Inflammatory macrophage (primary cell): ENCODE measurements at places on chromosomes 5 and 9.

DNA sequence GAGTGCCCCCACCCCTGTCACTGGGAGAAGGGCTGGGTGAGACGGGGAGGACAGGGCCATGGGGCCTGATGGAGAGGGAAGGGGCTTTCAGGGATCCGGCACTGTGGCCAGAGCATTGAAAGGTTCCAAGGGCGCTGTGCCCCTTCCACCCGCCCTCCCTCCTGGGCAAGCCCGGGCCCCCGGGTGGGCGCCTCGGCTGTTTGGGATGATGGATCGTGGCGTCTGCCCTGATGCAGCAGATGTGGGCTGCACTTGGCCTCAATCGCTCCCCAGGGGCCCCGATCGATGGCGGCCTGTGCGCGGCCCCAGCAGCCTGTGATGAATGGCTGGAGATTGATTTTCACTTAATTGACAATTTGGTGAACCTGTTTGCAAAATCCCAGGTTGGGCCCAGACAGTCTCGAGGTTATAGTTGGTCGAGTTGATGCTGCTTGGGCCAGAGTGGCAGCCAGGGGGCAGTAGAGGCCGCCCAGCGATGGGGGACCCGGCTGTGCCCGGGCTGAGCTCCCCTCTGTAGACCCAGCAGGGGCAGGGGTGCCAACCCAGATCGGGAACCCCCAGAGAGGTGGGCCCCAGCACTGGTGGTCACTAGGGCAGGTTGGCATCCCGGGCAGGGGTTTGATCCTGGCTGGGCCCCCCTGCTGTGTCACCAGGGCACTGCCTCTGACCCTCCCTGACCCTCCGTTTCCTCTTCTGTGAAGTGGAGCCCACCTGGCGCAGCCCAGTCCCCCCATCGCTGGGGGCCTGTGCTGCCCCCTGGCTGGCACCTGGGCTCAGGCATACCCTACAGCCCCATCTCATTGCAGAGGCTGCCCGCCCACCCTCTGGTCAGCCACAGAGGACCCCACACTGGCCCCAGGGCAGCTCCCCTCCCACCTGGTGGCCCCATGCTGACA lies 34.7 kb downstream of the LHX3 start:
- DNase-seq: peak; percentile 10

DNA sequence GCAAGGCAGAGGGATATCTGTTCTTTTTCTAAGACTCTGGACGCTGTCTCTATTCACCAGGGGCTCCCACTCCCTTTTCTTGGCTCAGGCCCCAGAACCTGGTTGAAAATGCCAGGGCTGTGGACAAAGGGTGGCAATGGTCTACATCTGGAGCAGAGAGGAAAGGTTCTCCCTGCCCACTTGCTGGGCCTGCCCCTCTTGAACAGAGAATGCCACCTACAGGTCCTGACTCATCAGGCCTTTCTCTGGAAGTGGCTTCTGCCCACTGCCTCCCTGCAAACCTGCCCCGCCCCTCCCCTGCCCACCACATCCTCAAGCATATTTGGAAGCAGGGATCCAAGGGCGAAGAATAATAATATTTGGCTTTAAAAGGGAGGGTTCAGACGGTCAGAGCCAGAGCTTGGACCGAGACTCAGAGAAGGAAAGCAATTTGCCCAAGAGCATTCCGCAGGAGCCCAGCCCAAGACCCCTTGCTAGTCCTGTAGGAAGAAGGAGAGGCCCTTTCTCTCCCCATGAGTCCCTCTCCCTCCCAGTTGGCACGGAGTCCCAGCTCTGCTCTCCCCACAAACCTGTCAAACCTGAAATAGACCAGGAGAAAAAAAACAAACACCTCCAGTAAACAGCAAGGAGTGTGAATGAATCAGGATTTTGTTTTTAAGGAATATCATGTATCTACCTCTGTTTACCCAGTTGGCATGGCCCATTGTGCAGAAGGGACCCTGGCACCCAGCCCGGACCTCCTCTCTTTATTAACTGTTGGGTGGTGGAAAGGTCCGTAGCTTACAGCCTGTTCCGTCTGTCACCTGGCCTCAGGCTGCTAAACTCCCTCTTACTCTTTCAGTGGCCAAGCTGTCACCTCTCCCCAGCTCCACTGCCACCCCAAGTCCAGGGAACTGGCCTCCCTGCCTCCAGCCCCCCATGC lies 37.7 kb upstream of the STXBP1 start:
- peak; percentile 97 for DNase-seq

DNA sequence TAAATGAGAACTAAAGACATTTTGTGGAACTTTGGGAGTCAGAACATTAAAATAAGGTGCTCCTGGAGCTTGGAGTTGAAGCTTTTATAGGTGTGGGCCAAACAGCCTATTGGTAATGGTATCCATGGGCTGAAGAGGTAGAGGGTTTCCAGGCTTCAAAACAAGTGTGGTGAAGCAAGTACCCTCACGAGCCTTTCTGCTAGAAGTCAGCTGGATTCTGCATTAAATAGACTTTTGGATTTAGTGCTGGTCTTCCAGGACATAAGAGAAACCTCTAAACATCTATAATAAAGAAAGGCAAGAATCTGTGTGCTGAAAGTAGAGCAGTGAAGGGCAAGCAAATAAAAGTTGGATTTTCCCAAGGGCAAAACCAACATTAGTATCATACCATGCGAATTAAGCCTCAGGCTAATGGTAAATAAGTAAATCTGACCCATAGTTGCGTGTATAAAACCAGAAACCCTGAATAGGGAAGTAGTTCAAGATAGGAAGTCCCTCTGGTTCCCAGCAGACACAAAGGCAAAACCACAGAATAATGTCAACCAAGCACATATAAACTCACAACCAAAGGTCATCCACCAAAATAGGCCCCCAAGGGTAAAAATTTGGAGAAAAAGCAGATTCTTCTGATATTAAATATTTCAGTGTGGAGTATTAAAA lies 306.3 kb downstream of the TLE4 start:
- DNase-seq: peak; percentile 80

DNA sequence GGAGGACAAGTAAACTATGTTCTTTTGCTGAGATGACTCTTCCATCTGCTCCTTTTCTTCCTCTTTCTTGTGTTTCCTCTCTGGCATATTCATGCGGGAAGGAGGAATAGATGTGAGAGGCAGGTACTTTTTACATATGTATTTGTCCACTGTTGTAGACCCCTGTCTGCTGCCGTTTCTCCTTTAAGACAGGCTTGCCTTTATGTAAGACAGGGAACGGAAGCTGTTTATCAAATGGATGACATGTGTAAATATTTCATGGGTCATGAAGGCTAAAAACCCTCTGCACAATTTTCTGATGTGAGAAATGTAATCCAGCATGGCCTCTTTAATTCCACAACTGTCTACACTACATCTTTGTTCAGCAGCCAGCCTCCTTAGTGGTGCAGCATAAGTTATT lies 1525.5 kb upstream of the NUDT12 start:
- no peak for DNase-seq

GRCh38 chr5:88426441-88426840 lies 157.8 kb upstream of the TMEM161B start:
- DNase-seq: no peak

- no peak for DNase-seq
These were observed 2.2 kb upstream of the SHROOM1 start for GRCh38 chr5:132832612-132833011.

- no peak for DNase-seq
These were observed 376.7 kb upstream of the RORB start for GRCh38 chr9:74120470-74120869.

GRCh38 chr5:16559702-16560101 lies 57.1 kb downstream of the RETREG1 start:
- DNase-seq: no peak

GRCh38 chr9:137613259-137613658 lies 5.5 kb upstream of the EHMT1 start:
- DNase-seq: no peak

DNA sequence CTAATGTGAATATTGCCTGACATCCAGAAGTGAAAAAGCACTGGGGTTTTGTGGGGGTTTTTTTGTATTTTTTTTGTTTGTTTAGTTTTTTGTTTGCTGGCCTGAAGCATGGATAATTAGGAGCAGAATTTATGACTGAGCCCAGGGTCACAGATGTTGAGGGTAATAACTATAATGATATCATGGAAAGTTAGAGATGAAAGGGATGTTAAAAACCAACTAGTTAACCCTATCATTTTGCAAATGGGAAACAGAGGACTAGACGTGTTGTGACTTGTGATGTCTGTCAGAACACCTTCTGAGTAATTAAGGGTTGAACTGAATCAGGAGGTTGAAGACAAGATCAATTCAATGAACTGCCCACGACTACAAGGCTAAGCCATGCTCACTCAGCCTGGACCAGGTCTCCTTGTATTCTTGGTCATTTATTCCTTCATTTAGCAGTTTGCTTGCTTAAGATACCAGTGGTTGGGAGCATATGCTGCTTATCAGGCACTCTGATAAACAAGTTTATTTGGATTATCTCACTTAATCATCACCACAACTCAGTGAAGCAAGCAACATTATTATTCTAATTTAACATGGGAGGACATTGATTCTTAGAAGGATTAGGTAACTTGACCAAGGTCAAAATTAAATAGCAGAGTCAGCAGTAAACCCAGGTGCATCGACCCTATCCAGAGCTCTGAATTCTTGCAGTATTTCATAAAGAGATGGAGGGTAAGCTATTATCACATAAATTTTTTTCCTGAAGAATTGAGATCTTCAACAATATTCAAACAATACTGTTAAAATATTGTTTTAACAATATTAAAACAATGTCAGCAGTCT lies 75.7 kb upstream of the PIK3R1 start:
- no peak for DNase-seq

DNA sequence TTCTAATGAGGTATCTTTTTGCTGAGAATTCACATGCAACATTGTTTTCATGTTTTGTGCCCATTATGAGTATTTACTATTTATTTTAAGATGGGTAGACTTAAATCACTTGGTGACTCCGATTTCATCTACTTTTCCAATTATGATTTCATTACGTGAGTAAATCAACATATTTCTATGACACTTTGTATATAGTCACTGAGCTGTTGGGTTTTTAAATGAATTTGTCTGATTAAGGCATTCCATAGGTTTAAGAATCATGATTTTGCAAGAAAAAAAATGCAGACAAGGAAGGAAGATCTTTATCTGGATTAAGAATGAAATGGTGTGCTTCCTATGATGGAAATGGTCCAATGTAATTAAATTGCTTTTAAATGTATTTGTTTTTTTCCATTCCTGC lies 661.9 kb downstream of the ANXA1 start:
- DNase-seq: no peak

- DNase-seq: no peak
These were observed 42.5 kb downstream of the ADAM19 start for GRCh38 chr5:157533011-157533481.

GRCh38 chr5:180974612-180975315 lies 13.9 kb upstream of the BTNL3 start:
- no peak for DNase-seq

DNA sequence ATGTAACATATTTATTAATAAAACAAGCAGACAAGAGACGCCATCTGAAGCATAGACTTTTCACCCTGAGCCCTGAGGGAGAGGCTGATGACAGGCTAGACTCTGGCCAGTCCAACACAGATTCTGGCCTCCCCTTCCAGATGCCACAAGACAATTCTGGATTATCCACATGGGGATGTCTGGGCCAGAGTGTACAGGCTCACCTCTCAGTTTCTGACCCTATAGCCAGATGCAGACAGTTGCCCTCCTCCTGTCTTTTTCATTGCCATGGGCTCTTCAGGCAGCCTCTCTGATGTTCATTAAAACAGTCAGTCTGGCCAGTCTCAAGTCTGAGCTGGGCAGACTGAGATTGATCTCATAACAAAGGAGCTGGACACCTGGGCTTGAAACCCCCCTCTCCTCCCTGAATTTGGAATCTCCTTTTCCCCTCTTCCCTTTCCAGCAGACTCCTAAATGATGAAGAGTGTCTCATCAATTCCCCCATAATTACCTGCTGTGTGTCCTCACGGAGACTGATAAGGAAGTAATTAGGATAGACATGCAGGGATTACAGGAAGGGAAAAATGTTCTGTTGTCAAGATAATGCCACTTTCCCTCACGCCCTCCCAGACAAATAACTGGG lies 89.6 kb downstream of the ASTN2 start:
- DNase-seq: no peak

GRCh38 chr5:167049771-167050567 lies 1241.5 kb upstream of the WWC1 start:
- no peak for DNase-seq

DNA sequence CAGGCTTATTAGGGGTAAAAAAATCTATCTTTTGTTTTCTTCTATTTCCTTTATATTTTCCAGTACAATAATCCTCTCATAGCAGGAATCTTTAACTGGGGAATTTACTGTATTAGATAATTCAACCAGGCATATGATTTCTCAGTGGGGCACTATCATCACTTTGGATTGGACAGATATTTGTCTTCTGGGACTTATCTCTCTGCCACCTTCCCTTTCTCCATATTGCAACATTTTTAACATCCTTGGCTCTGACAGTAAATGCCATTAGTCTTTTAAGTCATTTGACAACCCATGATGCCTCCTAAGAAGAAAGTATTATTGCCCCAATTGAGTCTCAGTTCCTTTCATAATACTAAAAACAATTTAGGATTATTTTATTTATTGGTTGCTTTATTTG lies 304.1 kb downstream of the FGF10 start:
- no peak for DNase-seq

GRCh38 chr5:139776861-139777260 lies 18.7 kb upstream of the PSD2 start:
- DNase-seq: no peak

DNA sequence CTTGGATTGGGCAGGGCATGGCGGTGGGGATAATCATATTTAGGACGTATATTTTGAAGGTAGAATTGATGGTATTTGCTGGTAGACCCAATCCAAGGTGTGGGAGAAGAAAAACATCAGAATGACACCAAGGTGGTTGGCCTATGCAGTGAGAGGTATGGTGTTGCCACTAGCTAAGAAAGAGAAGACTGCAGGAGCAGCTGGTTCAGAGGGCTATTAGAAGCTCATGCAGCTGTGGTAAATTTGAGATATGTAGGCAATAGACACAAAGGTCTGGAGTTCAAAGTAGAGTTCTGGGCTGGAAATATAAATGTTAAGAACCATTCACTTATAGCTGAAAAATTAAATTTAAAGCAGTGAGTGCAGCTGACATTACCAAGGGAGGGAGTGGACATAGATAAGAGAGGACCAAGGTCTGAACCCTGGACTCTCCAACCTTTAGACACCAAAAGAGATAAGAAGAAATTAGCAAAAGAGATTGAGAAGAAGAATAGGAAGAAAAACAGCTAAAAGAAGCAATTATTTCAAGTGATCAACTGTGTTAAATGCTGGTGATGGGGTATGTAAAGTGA lies 74.7 kb upstream of the FAM169A start:
- DNase-seq: no peak

- DNase-seq: no peak
These were observed 66.3 kb upstream of the COL5A1 start for GRCh38 chr9:134575103-134575900.

- no peak for DNase-seq
These were observed 341.5 kb upstream of the CDH10 start for GRCh38 chr5:24986326-24986725.
